Right atrium auricular region (tissue), 2 donors: ENCODE measurements at places on chromosomes 5 and 9.

DNA sequence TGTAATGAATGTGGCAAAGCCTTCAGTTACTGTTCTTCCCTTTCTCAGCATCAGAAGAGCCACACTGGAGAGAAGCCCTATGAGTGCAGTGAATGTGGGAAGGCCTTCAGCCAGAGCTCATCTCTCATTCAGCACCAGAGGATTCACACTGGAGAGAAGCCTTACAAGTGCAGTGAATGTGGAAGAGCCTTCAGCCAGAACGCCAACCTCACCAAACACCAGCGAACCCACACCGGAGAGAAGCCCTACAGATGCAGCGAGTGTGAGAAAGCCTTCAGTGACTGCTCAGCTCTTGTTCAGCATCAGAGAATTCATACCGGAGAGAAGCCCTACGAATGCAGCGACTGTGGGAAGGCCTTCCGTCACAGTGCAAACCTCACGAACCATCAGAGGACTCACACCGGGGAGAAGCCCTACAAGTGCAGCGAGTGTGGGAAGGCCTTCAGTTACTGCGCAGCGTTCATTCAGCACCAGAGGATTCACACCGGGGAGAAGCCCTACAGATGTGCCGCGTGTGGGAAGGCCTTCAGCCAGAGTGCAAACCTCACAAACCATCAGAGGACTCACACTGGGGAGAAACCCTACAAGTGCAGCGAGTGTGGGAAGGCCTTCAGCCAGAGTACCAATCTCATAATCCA lies 6.8 kb downstream of the RPL12 start:
- DNase-seq, result no peak

DNA sequence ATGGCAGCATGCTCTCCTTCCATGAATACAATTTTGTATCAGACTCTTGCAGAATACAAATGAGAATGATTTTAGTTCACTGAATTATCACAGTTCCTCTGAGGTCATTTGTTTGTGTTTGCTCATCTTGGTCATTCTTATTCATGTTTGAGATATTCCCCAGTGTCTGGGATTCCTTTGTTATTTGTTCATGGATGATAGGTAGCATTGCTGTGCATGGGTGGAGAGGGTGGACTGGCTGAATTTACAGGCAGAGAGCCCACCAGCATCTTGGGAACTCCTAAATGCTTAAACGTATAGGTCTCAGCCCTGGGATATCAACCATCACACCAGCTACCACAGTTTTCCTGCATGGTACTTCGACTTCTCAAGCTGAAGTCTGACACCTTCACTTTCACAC lies 459.8 kb downstream of the CCDC171 start:
- no peak for DNase-seq

- DNase-seq, result no peak
Measured at GRCh38 chr9:85178474-85178873, 508.9 kb downstream of the NTRK2 start.

- no peak for DNase-seq
Measured at GRCh38 chr5:17075236-17075635, 139.1 kb upstream of the MYO10 start.

DNA sequence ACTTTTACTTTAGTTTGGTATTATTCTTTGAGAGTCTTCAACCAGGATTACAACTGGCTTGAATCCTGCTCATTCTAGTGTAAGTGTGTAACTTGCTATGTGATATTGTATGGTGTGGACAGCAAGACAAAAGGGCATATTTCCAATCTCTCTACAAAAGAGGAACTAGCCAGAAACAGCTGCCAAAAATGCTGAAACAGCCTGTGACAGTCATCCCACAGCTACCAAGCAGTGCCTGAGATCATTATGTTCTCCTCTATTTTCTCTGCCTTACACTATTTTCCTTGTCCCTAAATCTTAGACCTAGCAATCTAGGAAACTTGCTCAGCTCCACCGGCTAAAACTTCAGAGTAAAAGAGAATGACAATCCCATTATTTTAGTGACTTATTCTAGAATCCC lies 42.8 kb downstream of the WDR41 start:
- no peak for DNase-seq

DNA sequence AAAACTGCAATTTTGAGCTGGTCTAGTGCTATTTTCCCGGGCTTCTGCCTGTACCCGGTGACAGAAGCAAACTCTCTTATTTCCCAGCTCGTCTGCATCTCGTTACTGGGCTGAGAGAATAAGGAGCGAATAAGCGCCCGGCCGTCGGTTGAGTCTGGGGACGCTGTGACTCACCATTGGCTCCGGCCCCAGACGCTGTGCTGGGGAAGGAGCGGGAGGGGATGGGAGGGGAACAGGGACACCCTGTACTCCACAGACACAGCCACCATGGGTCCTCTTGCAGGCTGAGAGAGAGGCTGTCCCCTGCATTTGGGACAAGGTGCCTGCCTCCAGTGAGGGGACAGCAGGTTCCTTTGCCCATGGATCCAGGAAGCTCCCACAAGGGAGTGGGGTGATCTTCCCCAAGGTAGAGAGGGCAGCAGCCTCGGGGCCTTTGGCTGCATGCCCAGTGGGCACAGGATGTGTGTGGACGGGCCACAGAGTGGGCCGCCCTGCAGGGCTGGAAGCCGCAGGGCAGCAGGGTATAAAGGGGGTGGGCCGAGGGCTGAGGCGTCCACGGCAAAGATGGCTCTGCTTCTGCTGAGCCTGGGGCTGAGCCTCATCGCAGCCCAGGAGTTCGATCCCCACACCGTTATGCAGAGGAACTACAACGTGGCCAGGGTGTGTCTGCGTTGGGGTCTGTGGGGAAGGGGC lies at the start of gene LCN9:
Gene LCN9, plus strand, starts transcription at position 552 of the 693 bp plus-strand sequence. Its CDS starts 13 bp downstream, at position 565.
- DNase-seq, result no peak

GRCh38 chr5:145446412-145446811 lies 388.7 kb downstream of the PRELID2 start:
- DNase-seq, result no peak

DNA sequence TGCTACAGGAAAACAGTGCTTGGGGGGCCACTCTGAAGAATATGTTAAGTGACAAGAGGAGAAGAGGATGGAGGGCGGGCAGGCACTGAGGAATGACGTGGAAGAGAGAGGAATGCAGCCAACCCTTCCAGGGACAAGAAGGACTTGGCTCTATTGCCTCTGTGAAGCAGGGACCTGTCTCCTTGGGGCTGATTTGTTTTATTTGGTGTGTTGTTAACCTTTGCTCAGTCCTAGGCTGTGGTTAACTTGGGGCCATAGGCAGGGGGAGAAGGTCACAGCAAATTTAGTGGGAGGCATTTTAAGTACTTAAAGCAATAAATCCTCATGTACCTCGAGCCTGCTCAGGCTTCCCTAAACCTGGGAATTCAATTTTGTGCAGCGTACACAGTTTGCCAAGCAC lies 39.9 kb downstream of the KIF4B start:
- DNase-seq, result no peak

- no peak for DNase-seq
Measured at GRCh38 chr5:139178935-139179334, 19.2 kb downstream of the SIL1 start.
